Chondrocyte (in vitro differentiated cells): ENCODE measurements at places on chromosomes 13 and 19.

DNA sequence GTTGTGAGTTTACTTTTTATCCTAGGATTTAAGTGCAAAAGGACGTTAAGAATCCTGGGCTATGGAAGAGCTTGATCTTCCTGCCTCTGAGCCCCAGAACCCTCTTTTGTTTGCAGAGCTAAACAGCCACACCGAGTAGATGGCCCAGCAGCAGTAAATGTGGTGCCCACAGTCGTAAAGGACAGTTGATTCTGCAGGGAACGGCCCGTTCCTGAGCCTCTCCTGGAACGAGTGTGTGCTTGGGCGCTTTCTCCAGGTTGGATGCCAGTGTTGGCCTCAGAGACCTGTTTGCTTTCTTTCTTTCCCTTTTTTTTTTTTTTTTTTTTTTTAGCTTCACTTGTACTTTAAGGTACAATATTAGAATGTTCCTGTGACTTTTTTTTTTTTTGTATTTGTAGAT is 41.7 kb downstream of the SPATA13 start:
- no peak overlapping the region for H3K4me3 ChIP-seq
- H3K4me1 ChIP-seq, result peaks cover 12% of the 10 kb centered on the region
- no peaks in the 10 kb centered on the region for H3K36me3 ChIP-seq
- no peak overlapping the region for H3K27ac ChIP-seq
- H3K27me3 ChIP-seq, result no peaks in the 10 kb centered on the region
- no peak for DNase-seq

- peaks cover 31% of the 10 kb centered on the region for H3K4me1 ChIP-seq
- H3K27me3 ChIP-seq, result peaks cover 33% of the 10 kb centered on the region
- no peak for DNase-seq
Observed at GRCh38 chr19:10422846-10423245, 2.5 kb downstream of the PDE4A start.

DNA sequence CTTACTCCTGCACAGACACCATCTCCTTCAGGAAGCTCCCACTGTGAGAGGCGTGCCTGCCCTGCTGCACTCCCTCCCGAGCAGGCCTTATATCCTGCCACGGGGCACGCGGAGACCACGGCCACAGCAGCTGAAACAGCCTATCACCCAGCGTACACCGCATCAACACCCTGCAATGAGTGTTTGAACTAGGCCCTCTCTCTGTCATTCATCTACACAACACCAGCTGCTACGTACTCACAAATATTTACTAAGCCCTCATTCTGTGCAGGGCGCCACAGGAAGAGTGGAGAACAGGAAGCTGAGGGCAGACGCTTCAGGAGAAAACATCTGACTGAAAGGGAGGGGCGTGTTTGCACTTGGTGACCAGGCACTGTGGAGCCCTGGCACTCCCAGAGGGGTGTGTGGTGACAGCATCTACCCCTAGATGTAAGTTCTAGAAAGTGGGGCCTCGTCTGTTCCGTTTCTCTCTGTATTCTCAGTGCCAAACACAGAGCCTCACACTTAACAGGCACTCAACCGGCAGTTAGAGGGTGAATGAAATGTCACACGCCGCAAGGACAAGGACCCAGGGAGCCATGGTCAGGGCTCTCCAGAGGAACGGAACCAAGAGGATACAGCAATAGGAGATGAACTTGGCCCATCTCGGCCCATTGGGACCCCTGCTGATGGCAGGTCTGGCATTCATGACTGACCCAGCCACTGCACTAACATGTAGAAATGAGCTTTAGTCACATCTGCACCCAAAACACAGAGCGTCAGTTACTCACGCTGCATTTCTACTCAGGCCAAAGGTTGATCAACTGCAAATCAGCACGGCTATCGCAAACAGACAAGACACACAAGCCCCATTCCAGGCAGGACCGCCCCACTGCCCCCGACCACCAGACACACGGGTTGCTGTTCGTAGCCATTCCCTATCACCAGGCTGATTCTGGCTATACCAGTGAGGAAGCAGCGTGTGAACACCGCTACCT is 15.7 kb downstream of the RANBP3 start:
- H3K27me3 ChIP-seq, result no peaks in the 10 kb centered on the region
- DNase-seq, result no peak
- H3K4me3 ChIP-seq, result peak overlapping the region; percentile 36
- peak overlapping the region; percentile 90 for H3K27ac ChIP-seq
- peaks cover 36% of the 10 kb centered on the region for H3K4me1 ChIP-seq
- no peaks in the 10 kb centered on the region for H3K36me3 ChIP-seq

DNA sequence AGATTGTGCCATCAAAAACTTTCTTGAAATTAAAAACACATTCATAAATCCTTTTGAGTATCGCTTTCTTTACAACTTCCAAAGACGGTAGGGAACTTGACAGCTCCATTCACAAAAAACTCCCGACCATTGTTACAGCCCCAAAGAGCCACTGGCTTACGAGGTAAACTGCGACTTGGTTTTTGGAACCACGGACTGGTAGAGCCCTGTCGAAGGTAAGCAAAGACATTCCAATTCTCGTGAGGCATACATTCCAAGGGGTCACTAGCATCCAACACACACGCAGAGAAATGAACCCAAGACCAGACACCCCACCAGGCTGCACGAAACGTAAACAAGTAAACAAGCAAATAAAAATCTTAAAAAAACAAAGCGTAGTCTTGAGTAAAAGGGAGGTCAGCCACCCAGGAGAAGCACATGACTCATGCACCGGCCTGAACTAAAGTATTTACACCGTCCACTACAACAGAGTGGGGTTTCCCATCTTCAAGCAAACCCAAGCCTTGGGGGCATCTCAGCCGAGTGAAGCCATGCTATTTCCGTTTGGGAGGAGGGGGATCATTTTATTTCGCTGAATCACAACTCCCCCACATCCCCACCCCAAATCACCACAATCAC is 1.4 kb downstream of the BRD4 start:
- peak overlapping the region; percentile 95 for H3K4me3 ChIP-seq
- no peak for DNase-seq
- H3K27ac ChIP-seq, result peak overlapping the region; percentile 99
- H3K36me3 ChIP-seq, result peaks cover 1% of the 10 kb centered on the region

- no peaks in the 10 kb centered on the region for H3K36me3 ChIP-seq
- H3K27ac ChIP-seq, result no peak overlapping the region
- H3K4me1 ChIP-seq, result peaks cover 11% of the 10 kb centered on the region
- H3K27me3 ChIP-seq, result peaks cover 36% of the 10 kb centered on the region
Observed at GRCh38 chr19:38360351-38360750, 14.0 kb upstream of the PSMD8 start.

DNA sequence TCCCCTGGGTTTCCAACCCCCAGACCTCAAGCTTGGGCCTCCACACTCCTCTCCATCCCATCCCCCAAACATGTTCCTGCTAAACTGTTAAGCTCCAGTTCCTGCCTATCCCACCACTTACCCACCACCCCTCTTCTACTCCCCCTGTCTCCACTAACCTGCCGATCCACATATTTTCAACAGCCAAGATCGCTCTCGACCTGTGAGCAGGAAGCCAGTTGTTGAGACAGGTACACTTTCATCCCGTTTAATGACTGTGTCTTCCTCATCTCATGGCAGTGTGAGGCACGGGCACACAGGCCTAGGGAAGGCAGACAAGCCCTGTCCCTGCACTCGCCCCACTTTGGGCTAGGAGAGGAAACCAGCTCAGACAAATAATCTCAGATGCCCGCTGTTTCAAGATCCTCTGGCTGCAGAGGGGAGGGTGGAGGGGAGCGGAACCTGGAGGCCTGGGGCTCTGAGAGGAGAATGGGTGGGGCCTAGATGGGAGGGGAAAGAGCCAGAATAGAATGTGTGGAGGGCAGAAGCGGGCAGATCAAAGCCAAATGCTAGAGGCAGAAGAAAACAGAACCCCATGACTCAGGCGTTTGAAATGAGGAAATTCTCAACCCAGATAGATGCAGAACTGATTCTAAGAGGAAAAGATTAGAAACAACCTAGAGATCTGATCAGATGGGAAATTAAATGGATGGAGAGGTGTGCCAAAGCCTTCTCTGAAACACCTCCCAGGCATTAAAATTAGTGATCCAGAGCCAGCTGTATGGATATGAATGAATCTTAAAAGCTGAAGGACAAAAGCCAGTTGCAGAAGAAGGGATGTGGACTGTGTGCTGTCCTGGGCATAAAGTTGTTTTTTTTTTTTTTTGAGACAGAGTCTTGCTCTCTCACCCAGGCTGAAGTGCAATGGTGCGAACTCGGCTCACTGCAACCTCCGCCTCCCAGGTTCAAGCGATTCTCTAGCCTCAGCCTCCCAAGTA is 16.9 kb upstream of the CYP2S1 start:
- H3K27ac ChIP-seq, result peak overlapping the region; percentile 8
- peaks cover 10% of the 10 kb centered on the region for H3K4me1 ChIP-seq
- H3K36me3 ChIP-seq, result no peaks in the 10 kb centered on the region
- no peak overlapping the region for H3K4me3 ChIP-seq
- H3K27me3 ChIP-seq, result peaks cover 2% of the 10 kb centered on the region

GRCh38 chr13:45748941-45749759 is 47.0 kb downstream of the CBY2 start:
- no peak overlapping the region for H3K27ac ChIP-seq
- H3K4me1 ChIP-seq, result no peaks in the 10 kb centered on the region
- H3K27me3 ChIP-seq, result peaks cover 8% of the 10 kb centered on the region
- DNase-seq, result no peak
- no peak overlapping the region for H3K4me3 ChIP-seq

DNA sequence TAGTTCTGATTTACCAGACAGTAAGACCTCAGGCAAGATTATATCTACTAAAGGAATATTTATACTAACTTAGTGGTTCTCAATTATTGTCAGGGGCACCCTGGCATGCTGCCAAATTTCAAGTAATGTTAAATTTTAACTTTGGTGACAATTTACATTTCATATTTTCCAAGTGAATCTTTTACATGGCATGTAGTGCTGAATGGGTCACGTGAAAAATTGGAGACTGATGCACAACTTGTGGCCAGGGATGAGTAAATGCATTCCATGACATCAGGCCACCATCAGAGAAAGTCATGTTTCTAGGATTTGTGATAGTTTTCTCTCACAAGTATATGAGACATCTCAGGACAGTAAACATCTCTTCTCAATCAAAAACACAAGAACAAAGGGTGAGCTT is 202.6 kb upstream of the SOX21 start:
- no peaks in the 10 kb centered on the region for H3K4me1 ChIP-seq
- no peak overlapping the region for H3K4me3 ChIP-seq
- H3K27me3 ChIP-seq, result peaks cover 31% of the 10 kb centered on the region

GRCh38 chr19:50252111-50252886 is 48.9 kb downstream of the MYH14 start:
- no peak for DNase-seq
- H3K27ac ChIP-seq, result no peak overlapping the region
- peaks cover 5% of the 10 kb centered on the region for H3K36me3 ChIP-seq
- H3K4me1 ChIP-seq, result no peaks in the 10 kb centered on the region

GRCh38 chr13:102035969-102036368 is 365.9 kb downstream of the FGF14 start:
- no peaks in the 10 kb centered on the region for H3K36me3 ChIP-seq
- H3K4me3 ChIP-seq, result no peak overlapping the region
- DNase-seq, result no peak
- no peak overlapping the region for H3K27ac ChIP-seq
- no peaks in the 10 kb centered on the region for H3K4me1 ChIP-seq
